ENCODE measurements at places on chromosomes 13 and 19. TPM values are rescaled to one million over a fixed set of nuclear protein-coding genes. Genes with fewer than 3 reads are reported as not detected.

Gene ZNF415
- total RNA-seq: 5.2 TPM

Gene ZIM2
- not detected for total RNA-seq

Gene CATSPERD
- total RNA-seq: not detected

Gene METTL21C
- total RNA-seq: not detected

Gene SOHLH2
- total RNA-seq: not detected

Gene CCDC122
- 4.6 TPM for total RNA-seq

Gene DCLK1
- total RNA-seq: not detected

Gene C3
- total RNA-seq: 13.3 TPM

Gene ZNF222
- 2.0 TPM for total RNA-seq

Gene RDH8
- not detected for total RNA-seq

Gene PRTN3
- 0.29 TPM for total RNA-seq

Gene S1PR4
- 1.3 TPM for total RNA-seq

Gene IL27RA
- total RNA-seq: 14.7 TPM

Gene KCNN1
- total RNA-seq: not detected

Gene NUP62
- total RNA-seq: 129 TPM

Gene CDC34
- 119 TPM for total RNA-seq

Gene SGTA
- total RNA-seq: 89.6 TPM

Gene IRF3
- total RNA-seq: 223 TPM

Gene OR7A5
- not detected for total RNA-seq

Gene LILRB2
- total RNA-seq: not detected

Gene PLVAP
- not detected for total RNA-seq

Gene ZNF497
- total RNA-seq: 2.2 TPM

Gene KIR3DL3
- not detected for total RNA-seq

Gene SMIM24
- total RNA-seq: 0.69 TPM

Gene PLK5
- total RNA-seq: not detected

Gene CLIP3
- 0.07 TPM for total RNA-seq

Gene SLC10A2
- not detected for total RNA-seq

Gene PGLYRP2
- total RNA-seq: not detected

Gene TINCR
- total RNA-seq: 0.69 TPM

Gene PABPC3
- 0.26 TPM for total RNA-seq

Gene SPC24
- total RNA-seq: 142 TPM

Gene LIM2
- not detected for total RNA-seq

Gene KLC3
- 27.5 TPM for total RNA-seq

Gene GEMIN7
- total RNA-seq: 35.5 TPM

Gene NTN5
- 0.18 TPM for total RNA-seq

Gene TLE2
- total RNA-seq: 7.7 TPM

Gene NBEA
- 4.4 TPM for total RNA-seq

Gene CXCL17
- 0.98 TPM for total RNA-seq

Gene RNF225
- not detected for total RNA-seq

Gene CCL25
- total RNA-seq: not detected

Gene VSIG10L
- total RNA-seq: 3.5 TPM

Gene ZNF790
- 1.2 TPM for total RNA-seq

Gene CRLF1
- total RNA-seq: 2.6 TPM

Gene CLDN10
- not detected for total RNA-seq

Gene ZIC5
- not detected for total RNA-seq

Gene SLITRK6
- total RNA-seq: 4.1 TPM
